ENCODE measurements at places on chromosomes 3 and 15. TPM values are rescaled to one million over a fixed set of nuclear protein-coding genes. Genes with fewer than 3 reads are reported as not detected.

GRCh38 chr3:172226831-172227230 lies 187.5 kb downstream of the FNDC3B start:
- H3K27me3 ChIP-seq = no peaks in the 10 kb centered on the region
- no peak overlapping the region for H3K4me3 ChIP-seq
- no peak for DNase-seq
- peaks cover 5% of the 10 kb centered on the region for H3K4me1 ChIP-seq
- H3K27ac ChIP-seq = no peak overlapping the region

GRCh38 chr3:69420781-69421520 lies 35.1 kb upstream of the FRMD4B start:
- H3K4me1 ChIP-seq = no peaks in the 10 kb centered on the region
- DNase-seq = no peak
- no peak overlapping the region for H3K27ac ChIP-seq
- H3K4me3 ChIP-seq = no peak overlapping the region
- H3K27me3 ChIP-seq = no peaks in the 10 kb centered on the region

DNA sequence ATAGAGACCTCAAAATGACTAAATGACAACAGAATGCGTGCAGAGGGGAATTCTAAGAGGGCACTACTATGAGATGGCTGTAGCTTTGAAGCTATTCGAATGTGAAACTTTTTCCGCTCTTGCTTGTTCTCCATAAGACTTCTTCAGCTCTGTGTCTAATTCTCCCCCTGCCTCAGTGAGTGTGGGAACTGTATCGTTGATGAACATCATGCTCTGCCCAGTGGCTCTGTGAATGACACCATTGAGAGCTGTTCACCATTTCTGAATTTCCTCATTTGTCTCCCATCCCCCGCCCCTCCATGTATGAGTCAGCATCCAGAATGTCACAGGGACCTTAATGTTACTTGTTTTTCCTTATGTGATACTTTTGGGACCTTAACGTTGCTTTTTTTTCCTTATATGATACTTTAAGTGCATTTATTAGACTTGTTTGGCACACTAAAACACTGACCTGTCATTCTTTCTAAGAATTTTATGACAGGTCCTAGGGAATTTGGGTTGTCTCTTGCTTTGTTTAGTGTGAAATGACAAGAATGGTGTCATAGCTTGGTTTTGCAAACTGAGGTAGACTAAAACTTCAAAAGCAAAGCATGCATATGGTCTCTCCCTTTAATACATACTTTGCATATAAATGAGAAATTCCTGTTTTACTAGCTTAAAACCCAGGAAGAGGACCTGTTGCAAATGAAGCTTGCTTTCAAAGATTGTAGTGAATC lies 99.6 kb downstream of the FNDC3B start:
- no peak overlapping the region for H3K4me3 ChIP-seq
- peaks cover 20% of the 10 kb centered on the region for H3K4me1 ChIP-seq
- H3K36me3 ChIP-seq = no peaks in the 10 kb centered on the region
- no peaks in the 10 kb centered on the region for H3K27me3 ChIP-seq
- no peak for DNase-seq

DNA sequence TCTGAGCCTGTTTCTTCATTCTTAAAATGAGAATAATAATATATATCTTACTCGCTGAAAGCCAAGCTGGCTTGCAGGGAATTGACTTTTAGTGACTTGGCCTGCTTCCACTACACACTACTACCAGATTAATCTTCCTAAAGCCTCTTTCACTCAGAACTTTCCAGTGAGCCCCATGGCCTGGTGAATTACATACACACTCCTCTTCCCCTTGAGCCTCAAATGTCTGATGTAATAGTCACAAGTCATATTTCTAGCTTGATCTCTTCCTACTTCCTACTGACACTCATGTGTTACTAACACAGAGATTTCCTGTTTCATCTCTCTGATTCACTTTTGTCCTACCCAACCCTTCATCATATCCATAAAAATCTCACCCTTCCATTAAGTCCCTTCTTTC lies 82.7 kb upstream of the SOX2 start:
- peaks cover 30% of the 10 kb centered on the region for H3K4me1 ChIP-seq
- no peak overlapping the region for H3K27ac ChIP-seq
- H3K27me3 ChIP-seq = no peaks in the 10 kb centered on the region
- DNase-seq = no peak
- no peaks in the 10 kb centered on the region for H3K36me3 ChIP-seq

DNA sequence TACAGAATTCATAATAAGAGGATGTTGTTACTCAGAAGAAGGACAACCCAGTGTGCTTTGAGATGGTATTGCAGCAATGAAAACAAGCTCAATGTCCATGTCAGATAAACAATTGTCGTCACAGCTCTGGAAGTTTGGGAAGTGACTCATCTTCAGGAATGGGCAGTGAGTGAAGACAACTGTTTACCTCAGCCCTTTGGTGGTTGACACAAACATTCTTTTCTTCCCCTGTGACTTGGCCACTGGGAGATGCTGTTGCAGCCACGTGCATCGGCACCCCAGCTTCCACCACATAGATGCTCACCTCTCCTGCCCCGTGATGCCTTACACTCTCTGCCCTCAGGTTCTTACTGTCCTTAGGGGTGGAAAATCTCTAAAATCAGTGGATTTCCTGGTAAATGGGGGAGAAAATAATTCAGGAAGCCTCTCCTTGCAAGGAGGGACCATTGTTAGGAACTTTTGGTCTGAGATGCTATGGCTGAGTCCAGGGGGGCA lies 114.1 kb upstream of the GALNT15 start:
- DNase-seq = no peak
- H3K27ac ChIP-seq = no peak overlapping the region

DNA sequence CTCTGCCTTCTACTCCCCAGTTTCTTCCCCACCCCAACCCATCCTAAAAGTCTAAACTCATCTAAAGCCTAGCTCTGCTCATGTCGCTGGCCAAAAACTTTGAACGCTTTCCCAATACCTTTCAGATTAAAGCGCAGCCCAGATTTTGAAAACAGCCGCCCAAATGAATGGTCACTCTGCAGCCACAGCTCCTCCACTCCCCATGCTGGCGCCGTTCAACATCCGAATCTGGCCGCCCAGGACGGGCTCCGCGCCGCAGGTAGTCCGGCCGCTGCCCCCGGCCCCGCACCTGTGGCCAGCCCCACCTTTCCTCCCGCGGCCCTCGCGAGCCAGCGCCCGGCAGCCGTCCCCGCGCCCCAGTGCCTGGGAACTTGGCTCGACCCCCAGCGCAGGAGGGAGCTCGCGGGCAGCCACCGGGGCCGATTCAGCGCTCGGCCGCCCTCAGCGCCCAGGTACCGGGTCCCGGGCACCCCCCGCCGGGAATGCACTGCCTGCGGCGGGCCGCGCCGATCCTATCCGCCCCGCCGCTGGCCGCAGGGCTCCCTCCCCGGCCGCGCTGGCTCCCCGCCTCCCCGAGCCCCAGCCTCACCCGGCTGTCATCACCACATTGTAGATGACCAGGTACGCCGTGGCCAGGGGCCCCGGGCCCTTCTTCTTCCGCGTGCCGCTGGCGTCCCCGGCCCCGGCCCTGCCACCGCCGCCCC lies 417 bp downstream of the HACD2 start:
- peak overlapping the region; percentile 59 for H3K27ac ChIP-seq
- peak; percentile 66 for DNase-seq
- no peaks in the 10 kb centered on the region for H3K27me3 ChIP-seq
- peak overlapping the region; percentile 91 for H3K4me3 ChIP-seq
- peaks cover 16% of the 10 kb centered on the region for H3K36me3 ChIP-seq

- H3K4me1 ChIP-seq = peaks cover 5% of the 10 kb centered on the region
- H3K27me3 ChIP-seq = peaks cover 1% of the 10 kb centered on the region
- no peaks in the 10 kb centered on the region for H3K36me3 ChIP-seq
Observed at GRCh38 chr15:45391746-45392583, 13.6 kb upstream of the GATM start.

DNA sequence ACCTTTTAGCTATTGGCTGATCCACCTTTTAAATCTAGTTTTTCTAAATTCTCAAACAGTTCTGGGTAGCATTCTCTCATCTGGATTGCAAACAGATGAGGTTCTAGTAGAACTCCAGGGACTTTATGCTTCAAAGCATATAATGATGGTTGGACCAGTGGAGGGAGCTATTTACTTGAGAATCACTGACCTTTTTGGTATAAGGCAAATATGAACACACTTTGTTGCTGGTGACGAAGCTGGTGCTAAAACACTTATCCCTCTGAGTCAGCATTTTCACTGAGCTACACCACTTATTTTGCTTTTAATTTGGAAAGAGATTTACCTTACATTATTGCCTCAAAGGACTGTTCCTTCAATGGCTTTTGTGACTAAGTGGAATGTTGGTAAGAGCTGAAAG lies 58.6 kb upstream of the SLITRK3 start:
- DNase-seq = no peak
- no peak overlapping the region for H3K4me3 ChIP-seq
- no peaks in the 10 kb centered on the region for H3K36me3 ChIP-seq
- no peak overlapping the region for H3K27ac ChIP-seq
- H3K27me3 ChIP-seq = no peaks in the 10 kb centered on the region

- H3K4me1 ChIP-seq = peaks cover 33% of the 10 kb centered on the region
- peak overlapping the region; percentile 76 for H3K4me3 ChIP-seq
- H3K36me3 ChIP-seq = peaks cover 8% of the 10 kb centered on the region
Observed at GRCh38 chr15:70376929-70377691, 279.4 kb upstream of the TLE3 start.

DNA sequence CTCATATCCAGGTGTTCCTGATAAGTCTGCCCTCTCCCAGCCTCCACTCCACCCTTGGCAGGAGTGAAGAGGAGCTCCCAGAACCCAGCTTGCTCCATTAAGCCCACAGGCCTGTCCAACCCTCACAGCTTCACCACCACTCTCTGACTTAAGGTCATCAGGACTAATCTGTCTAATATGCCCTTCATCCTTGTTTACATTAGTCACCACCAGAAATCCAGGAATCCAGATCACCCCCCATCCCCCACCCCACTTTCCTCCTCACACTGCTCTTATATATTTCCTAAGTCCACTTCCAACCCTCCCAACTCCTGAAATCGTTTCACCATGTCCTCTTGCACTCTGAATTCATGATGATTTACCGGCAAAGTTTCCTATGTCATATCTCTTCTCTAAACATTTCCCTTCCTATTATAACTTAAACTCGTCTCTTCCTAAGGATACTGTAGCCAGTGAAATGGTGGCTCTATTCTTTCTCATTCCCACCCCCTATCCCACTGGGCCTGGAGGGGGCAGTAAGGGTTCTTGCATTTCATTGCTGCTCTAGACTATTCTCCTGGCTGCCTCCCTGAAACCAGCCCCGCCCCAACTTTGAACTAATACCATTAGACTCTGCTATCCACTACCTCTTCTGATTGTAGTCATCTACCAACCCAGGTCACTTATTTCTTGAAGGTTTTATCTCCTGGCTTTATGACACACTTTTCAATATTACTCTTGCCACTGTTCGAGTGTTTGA lies 43.4 kb downstream of the PPP2R3A start:
- no peaks in the 10 kb centered on the region for H3K27me3 ChIP-seq
- H3K36me3 ChIP-seq = no peaks in the 10 kb centered on the region
- H3K27ac ChIP-seq = no peak overlapping the region
- no peak for DNase-seq
- no peak overlapping the region for H3K4me3 ChIP-seq

CPEB1 gene
- total RNA-seq = 15.2 TPM
